ENCODE measurements at places on chromosomes 4 and X.

GRCh38 chr4:122990891-122991290 lies 68.5 kb upstream of the NUDT6 start:
- DNase-seq: no peak

DNA sequence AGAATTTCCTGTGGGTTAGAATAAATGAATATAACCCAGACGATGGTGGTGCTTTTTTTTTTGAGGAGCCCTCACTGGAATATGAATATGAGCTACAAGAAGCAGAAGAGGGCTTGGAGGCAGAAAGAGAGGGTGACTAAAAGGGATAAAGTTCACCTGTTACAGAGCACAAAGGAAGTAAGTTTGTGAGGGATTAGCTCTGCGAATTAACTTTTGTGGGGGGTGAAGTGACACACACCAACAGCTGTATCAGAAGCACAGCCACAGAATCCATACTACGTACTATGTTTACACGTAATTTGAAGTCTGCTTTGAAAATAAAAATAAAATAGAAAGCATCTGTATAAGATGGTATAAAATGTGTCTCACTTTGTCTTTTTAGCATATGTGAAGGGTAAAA lies 963.6 kb upstream of the DIAPH2 start:
- DNase-seq: no peak

DNA sequence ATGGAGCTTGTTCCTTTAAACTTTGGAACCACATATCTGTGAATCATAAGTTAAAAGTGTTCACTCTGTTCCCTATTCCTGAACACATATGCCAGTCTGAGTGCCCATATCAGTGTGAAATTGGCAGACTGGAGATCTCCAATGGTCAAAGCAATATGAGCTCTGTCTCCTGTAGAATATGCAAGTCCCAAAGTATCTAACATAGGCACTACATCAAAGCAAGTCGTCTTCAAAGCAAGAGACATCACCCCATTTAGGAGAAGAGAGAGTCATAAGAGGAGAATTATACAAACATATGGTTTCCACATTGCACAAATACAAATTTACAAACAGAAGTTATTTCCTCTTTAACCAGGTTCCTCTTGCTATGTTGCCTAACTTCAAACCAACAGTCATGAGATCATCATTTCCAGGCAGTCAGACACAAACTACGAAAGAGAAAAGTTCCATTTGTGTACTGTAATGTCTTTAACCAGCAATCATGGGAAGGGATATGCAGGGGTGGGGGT lies 9.9 kb upstream of the GK start:
- DNase-seq: peak; percentile 82

GRCh38 chrX:6446582-6446981 lies 88.3 kb downstream of the VCX3A start:
- DNase-seq: no peak

- DNase-seq: no peak
Measured at GRCh38 chrX:128759745-128760144, 707.5 kb upstream of the ACTRT1 start.

GRCh38 chrX:24839331-24839730 lies 145.6 kb downstream of the POLA1 start:
- no peak for DNase-seq

DNA sequence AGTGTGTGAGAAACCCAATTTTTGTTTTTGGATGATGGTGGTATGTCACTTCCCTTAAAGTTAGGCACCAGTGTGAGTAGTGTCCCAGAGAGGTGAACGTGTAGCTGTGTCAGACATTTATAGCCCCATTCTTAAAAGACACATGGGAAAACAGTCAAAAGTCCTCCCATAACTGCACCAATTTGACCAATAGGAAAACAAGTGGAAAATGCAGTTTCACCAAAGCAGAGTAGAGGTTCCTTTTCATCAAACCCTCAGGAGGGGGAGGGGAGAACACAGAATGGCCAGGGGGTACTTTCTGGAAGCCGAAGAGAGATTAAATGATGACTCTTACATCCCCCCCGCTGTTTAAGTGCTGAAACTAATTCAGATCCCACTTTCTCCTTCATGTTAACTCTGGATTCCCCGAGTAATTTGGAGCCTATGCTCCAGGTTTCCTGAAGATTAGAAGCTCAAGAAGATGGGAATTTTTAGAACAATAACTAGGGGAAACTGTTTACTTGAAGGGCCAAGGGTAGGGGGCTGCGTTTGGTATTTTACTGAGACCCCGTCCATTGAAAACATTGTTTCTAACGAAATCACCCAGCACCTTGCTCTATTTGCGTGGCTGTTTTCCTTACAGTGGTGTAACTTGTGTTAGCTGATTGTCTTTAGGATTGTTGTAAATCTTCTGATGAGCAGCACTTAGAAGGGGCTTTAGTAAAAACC lies 2.1 kb upstream of the LEF1 start:
- no peak for DNase-seq

DNA sequence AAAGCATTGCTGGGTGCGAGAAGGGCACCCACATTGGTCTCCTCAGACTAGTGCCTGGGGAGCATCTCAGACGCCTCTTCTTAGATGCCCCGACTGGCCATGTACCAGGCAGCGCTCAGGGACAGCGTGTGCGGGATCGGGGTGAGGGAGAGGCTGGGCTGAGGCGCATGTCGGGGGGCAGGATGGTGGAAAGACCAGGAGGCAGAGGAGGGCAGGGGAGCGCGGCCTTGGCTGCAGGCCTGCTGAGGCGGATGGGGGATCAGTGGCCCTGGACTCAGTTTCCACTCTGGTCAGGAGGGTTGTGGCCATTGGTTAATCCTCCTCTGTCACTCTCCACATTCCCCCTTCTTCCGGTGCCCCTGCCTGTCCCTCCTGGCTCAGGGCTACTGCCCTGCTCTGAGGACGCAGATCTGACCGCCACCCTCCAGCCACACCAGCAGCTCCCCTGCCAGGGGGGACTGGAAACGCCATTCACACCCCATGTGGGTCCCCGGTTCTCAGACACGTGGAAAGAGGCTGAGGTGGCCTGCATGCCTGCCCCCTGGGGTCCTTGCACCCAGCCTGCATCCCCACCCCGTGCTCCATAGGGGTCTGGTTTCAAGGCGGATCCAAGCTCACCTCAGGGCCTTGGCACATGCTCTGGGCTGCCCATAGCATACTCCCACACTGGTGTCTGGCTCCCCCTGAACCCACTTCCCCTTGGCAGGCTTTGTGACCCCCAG lies 105.9 kb downstream of the CPZ start:
- DNase-seq: no peak

DNA sequence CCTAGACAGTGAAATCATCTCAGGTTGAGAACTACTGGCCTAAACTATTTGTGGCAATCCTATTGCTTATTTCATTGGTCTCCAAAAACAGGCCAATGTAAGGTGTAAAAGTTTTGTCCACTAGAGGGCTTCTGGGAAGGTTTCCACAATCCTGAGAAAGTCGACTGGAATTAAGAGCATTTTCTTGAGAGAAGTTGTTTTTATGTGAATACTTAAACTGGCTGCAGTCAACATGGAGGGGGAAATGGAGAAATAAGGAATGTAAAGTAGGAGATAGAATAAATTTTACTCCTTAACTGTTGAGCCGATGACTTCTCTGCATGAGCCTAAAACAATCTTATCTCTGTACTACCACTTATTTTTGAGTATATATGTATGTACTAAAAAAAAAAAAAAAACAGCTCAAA lies 11.0 kb upstream of the EIF4E start:
- peak; percentile 48 for DNase-seq

GRCh38 chrX:48466696-48467095 lies 3.4 kb downstream of the SLC38A5 start:
- no peak for DNase-seq

DNA sequence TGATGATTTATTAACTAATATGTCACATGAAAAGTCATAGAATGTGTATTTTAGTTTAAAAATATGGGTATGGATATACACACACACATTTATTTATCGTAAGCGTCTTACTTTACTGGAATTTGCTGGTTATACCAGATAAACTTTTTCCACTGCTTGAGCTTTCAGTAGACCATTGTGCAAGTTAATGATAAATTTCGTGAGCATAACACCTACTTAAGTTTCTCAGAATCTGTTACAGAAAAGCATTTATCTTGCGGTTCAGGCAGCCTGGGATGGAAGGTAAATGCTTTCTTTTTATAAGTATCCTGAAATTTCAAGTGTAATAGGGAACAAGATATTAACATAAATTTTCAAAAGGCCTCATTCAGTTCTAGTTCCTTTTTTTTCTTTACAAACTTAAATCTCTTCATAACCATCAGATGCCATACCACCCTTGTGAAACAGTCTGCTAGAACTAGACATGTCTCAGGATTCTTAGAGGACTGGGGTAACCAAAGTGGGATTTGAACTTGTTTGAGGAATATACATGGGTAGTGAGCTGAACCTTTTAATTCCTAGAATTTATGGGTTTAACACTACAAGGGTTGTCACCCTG lies 27.7 kb downstream of the ATP7A start:
- no peak for DNase-seq

GRCh38 chr4:101599620-101600019 lies 190.9 kb upstream of the BANK1 start:
- peak; percentile 75 for DNase-seq

- no peak for DNase-seq
Measured at GRCh38 chr4:143148521-143148920, 36.2 kb upstream of the USP38 start.

DNA sequence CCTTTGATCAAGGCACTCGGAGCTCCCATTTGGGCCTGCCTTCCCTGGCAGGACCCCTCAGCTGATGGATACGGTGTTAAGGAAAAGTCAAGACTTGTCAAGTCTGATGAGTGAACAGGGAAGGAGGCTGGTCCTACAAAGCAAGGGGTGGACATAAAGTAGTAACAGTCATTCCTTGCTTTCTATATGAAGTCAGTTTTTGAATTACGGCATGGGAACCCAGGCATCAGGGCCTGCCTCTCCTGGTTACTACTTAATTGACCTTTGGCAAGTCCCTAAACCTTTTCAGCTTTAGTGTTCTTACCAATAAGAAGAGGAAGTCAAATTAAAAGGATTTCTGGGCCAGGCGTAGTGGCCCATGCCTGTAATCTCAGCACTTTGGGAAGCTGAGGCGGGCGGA lies 7.0 kb downstream of the CHST7 start:
- DNase-seq: no peak

DNA sequence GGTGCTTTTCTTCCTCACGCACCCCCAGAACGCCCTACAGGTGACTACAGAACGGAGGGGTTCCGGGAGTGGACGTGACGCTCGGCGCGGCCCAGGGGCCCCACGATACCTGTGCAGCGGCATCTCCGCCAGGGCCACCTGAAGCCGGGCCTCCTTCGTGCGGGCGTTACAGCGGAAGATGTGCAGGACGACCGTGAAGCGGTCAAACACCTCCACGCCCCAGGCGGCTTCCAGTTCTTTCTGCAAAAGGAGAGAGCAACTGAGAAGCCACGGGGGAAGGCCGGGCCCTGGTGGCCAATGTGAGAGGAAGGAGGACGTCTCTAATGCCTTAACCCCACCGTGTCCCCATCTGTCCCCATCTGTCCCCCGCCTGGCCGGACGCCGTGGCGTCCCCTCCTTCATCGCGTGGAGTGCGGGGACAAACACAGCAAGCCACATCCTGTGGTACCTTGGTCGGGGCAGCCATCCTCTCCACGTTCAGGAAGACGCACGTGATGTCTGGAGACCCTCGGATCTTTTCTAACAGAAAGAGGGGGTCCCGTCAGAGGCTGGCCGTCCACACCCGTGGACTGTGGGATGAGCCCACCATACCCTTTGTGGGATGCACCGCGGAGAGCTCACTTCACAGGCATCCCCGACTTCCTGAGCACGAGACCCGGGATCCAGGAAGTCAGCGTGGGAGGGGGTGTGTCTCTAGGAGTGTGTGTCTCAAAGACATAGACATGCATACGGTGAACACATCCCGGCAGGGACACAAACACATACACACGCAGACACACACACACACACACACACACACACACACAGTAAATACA lies 3.6 kb downstream of the GTPBP6 start:
- no peak for DNase-seq

- DNase-seq: no peak
Measured at GRCh38 chrX:10288373-10288975, 131.7 kb downstream of the CLCN4 start.

DNA sequence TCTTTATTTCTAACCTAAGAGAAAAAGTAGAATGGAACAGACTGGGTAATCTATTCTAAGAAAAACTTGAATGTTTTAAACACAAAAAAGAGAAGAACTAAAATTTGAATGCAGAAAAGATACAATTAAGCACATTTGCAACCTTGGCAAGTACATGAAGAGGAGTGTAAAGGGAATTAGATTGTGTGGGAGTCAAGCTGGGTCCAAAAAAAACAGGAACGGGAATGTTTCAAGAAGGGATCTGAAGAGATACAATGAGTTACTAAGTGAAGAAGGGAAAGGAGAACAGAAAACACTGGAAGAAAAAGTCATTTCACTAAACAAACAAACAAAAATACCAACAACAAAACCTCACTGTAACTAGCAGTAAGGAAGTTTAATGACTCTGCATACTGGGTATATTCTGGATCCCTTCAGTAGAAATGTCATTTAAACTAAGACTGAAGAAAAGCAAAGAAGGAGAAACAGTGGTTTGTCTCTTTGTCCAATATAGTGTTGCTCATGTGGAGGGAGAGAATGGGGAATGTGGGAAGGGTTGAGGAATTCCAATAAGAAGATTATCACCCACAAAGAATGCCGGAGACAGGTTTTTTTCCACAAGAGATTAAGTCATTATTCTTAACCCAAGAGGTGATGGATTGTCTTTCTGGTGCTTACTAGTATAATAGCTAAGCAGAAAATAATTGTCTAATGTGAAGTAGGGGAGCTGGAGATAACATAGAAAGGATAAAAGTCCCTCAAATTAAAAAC lies 50.4 kb upstream of the PTPN13 start:
- no peak for DNase-seq

DNA sequence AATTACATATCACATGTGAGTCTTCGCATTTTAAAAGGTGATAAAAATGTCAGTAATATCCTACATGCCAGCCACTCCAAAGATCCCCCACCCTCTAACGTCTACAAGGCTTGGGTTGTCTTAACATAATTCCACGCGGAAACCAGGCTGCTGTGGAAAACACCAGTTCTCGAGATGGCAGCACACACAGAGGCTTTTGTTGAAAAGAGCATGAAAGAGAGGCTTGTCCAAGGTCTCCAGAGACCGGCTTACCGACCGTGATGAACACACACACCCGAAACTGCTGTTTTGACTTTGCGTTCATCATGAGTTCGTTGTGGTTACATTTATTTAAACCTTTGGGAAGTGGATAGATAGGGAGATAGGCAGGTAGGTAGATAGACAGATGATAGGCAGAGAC lies 87.9 kb downstream of the CRLF2 start:
- DNase-seq: no peak

DNA sequence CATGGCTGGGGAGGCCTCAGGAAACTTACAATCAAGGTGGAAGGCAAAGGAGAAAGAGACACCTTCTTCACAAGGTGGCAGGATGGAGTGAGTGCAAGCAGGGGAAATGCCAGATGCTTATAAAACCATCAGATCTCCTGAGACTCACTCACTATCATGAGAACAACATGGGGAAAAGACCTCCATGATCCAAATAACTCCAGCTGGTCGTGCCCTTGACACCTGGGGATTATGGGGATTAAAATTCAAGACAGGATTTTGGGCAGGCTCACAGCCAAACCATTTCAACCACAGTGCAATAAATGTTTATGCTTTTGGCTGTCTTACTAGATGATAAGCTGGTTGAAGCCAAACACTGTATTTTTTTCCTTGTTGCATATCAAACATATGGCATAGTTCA lies 1112.4 kb downstream of the STIM2 start:
- no peak for DNase-seq

Data from HCEC 1CT (cell line).